ENCODE measurements at places on chromosomes 6 and 20.

DNA sequence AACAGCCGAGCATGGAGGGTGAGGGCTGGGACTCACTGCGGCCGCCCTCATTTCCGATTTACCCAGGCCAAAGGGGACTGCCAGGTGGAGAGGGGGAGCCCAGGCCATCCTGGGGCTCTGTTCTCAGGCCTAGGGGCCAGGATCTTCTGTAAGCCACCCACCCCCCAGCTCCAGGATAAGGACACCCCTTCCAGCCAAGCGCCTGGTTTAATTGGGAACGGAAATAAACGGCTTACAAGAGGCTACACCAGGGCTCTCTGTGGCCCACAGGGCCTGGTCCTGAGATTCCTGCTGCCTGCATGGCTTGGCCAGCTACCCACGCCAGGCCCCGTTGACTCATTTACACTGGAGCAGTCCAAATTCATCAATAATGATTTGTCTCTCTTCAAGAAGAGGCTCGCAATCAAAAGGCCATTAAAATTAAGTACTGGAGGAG lies 68.1 kb upstream of the TOP1 start:
- no peak for DNase-seq

GRCh38 chr20:44264287-44264686 lies 17.2 kb downstream of the GDAP1L1 start:
- no peak for DNase-seq

DNA sequence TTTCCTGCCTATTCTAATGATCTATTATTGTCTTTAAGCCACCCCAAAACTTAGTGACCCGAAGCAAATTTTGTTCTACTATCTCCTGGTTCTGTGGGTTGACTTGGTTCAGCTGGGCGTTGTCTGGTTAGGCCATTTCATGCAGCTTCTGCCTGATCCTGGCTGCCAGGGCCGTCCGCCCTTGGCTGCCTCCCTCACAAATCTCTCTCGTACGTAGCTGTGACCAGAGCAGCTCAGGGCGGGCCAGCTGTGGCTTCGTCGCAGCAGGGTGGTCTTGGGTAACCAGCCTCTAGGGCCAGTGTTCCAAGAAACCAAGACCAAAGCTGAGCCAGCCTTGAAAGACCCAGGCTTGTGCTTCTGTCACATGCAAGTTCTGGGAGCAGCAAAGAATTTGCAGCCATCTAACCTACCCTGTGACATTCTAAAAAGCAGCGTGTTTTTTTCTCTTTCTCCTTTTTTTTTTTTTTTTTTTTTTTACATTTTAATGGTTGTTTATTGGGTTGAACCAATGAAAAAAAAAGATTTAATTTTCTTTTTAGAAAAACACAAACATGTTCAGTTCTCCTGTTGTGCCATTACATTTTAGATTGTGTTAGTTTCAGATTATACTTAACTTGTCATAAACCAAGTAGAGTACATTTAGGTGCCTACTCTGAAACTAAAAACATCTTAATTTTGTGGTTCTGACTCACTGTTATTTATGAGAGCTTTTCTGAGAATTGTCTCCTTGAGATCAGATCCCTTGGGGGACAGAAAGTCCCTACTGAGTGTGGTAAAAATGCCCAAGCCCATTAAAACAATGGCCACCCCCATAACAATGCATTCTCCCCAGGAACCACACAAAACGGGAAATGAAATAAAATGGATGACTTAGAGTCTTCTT lies 83.9 kb downstream of the ZDHHC14 start:
- DNase-seq: no peak

DNA sequence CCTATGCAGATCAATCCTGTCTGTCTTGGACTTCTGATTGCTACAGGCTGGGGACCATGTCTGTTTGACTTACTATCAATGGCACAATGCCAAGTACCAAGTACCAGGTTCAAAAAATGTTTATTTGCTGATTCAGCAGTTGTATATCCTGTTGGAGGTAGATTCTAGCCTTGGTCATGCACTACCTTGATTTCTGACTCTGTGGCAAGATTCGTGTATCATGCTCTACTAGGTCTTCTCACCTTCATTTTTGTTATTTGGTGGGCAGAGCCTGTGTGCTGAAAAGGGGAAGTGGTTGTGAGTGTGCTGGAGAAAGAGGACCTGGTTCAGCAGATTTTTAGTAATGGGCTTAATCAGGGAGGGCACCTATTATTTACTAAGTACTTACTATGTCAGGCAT lies 192.4 kb upstream of the MYLIP start:
- DNase-seq: no peak

DNA sequence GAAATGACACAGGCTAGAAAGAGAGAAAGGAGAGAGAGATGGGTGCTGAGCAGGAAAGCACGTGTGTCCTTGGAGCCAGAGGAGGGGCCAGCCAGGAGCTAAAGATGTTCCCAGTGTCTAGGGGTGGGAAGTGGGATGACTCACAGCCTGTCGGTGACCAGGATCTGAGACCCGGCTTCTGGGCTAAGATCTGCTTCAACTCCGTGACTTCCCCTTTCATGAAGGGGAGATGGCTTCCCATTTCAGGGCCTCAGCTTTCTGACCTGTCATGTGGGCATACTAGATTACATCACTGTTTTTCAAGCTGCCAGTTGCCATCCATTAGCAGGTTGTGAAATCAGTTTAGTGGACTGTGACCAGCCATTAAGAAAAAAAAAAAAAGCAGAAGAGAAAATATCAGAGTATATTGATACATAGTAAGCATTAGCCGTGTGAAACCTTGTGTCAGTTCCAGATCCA lies 5.4 kb downstream of the TGM3 start:
- no peak for DNase-seq

- DNase-seq: no peak
Observed at GRCh38 chr6:34695729-34696188, 808 bp downstream of the ILRUN start.

DNA sequence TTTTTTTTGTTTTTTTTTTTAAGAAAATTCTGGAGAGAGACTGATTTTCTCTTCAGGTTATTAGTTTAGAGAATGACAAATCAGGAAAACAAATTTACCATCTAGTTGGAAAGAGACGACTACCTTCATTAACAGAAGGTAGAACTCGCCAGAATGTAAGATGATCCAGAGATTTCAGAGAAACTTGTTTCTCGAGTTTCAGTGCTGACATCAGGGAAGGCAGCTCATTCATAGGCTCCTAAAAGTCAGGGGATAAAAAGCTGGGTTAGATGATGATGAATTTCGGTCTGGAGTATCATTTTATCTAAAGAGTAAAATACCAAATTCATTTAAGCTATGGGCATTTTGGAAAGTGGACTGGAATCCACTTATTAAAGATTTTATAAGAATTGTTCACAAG lies 27.9 kb downstream of the ZNF334 start:
- DNase-seq: no peak

DNA sequence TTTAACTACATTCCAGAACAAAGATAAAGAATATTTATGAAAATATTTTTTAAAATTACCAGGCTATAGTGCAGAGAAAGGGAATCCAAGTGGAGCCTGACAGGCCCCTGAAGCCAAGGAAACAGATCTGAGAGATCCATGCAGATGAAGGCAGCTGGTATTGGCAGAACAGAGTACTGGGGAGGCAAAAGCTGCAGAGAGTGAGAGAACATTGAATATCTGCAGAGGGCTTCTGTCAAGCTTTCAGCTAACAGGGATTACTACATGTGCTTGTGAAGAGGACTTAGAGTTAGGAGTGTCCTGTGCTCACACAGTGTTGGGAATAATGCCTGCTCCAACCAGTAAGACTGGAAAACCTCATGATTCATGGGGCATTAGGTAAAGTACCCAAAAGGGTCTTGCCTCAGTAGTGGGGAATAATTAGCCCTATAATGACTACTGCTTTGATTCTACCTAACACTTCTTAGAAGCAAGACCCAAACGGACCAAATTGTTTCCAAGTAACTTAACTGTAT lies 657.2 kb downstream of the DHX35 start:
- DNase-seq: no peak

DNA sequence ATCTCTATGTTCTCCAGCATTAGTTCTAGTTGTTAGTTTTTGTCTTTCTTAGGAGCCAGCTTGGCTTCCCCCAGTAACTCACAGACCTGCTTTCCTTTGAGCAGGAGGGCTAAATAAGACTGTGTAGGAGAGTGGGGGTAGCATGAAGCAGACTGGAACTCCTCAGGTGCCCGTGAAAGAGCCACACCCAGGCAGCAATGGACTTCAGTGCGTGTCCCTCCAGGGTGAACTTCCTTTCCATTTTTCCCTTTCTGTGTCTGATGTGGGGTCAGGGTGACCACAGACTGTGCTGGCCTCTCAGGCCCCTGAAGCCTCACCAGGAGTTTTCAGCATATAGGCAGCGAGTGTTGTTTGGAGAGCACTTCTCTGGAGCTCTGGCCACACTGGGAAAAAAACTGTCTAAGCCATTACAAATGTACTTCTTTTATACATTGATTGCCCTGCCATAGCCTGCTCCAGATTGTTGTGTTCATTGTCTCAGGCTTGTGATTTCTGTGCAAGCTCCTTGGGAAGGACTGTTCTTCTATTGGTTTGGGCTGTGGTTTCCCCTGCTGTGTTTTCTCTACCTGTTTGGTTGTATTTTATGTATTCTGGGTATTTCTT lies 55.7 kb downstream of the SH3BGRL2 start:
- DNase-seq: no peak

GRCh38 chr6:127717384-127717783 lies 140.4 kb downstream of the C6orf58 start:
- no peak for DNase-seq

DNA sequence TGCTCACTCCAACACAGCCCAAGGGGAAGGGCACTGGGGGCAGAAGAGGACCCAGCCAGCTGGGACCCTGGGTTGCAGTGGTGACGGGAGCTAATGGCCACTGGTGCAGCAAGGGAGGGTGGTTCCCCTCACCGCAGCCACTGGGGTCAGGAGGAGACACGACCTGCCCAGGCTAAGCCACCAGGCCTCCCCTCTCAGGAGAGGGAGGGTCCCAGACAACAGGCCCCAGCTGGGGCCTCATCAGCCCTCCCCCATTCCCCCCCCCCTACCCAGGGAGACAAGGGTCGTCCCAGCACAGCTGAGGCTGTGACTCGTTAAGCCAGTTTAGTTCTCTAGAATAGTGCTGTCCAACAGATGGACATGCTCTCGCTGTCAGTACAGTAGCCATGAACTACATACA lies 17.3 kb upstream of the MATN4 start:
- DNase-seq: no peak

GRCh38 chr20:375265-375889 lies 5.2 kb upstream of the TRIB3 start:
- DNase-seq: no peak

GRCh38 chr6:106161311-106161874 lies 75.3 kb downstream of the PRDM1 start:
- no peak for DNase-seq

GRCh38 chr6:133983099-133983939 lies 30.3 kb downstream of the TBPL1 start:
- peak; percentile 20 for DNase-seq

GRCh38 chr6:149080511-149080910 lies 237.0 kb upstream of the TAB2 start:
- no peak for DNase-seq

DNA sequence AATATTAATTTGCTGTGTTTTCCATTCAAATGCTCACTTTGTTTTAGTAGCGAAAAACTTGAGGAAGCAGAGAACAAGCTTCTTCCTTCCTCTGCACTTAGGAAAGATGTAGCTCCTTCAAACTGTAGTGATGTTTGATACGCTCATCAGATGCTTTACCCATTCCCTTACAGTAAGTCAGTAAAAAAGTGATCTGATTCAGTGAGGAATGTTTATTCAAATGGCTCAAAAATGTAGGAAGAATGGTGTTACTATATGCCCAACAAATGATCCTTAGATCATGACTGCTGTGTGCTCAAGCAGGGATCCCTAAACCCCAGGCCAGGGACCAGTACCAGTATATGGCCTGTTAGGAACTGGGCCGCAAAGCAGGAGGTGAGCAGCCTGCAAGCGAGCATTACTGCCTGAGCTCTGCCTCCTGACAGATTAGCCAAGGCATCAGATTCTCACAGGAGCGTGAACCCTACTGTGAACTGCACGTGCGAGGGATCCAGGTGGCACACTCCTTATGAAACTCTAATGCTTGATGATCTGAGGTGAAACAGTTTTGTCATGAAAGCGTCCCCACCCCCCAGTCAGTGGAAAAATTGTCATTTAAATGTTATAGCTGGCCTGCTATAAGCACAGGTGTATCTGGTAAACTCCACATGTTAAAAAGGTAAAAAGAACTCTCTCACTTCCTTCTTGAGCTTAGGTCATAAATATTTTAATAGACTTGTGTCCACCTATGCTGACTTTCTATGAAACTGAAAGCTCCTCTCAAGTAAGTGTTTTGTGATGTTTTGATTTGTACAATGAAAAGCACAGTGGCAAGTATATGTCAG lies 187.2 kb downstream of the FOXC1 start:
- DNase-seq: no peak

GRCh38 chr20:36181934-36182603 lies 27.5 kb downstream of the EPB41L1 start:
- DNase-seq: no peak

GRCh38 chr20:48676795-48677460 lies 150.9 kb downstream of the PREX1 start:
- no peak for DNase-seq

GRCh38 chr6:138869398-138869797 lies 73.5 kb downstream of the ECT2L start:
- DNase-seq: no peak

DNA sequence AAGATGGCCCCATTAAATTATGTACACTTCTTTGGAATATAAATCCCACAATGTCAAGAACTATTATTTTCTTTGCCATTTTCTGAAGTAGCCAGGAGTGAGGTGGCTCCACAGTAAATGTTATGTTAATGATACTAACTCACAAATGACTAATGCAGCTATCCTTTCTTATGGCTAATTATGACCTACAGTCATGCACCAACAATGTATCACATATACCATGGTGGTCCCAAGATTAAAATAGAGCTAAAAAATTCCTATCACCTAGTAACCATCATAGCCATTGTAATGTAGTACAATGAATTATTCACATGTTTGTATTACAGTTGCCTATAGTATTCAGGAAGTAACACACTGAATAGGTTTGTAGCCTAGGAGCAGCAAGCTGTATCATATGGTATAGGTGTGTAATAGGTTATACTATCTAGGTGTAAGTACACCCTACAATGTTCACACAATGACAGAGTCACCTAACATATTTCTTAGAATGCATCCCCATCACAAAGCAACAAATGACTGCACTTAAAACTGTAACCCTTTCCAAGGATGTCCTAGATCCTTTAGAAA lies 15.3 kb downstream of the ECHDC1 start:
- no peak for DNase-seq

DNA sequence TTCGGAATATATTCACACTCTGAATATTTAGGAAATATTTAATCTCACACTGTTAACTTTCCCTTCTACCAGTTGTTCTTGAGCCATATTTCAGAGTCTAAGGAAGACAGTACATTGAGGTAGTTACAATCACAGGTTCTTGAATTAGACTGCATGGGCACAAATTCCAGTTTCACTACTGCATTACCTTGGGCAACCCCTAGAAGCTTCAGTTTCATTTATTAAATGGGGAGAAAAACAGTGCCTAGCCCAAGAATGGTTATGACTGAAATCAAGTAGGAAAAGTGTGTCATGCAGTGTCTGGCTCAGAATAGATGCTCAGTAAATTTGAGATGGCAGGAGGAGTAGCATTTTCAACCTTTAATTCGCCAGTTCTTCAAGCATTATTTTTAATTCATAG lies 124.5 kb upstream of the SAMD5 start:
- DNase-seq: no peak

- no peak for DNase-seq
Observed at GRCh38 chr6:161104966-161105365, 113.4 kb downstream of the MAP3K4 start.

GRCh38 chr20:325889-326644 lies 715 bp downstream of the SOX12 start:
- DNase-seq: no peak

Data from stimulated activated CD8-positive, alpha-beta memory T cell treated with anti-CD3 and anti-CD28 coated beads, Interleukin-7, amount 100 ng/mL, for 1 hour (primary cell).